GM12891 (cell line): ENCODE measurements at places on chromosomes 6 and 20.

- no peak for DNase-seq
Measured at GRCh38 chr6:45647341-45648261, 269.9 kb upstream of the SUPT3H start.

- DNase-seq: no peak
Measured at GRCh38 chr6:117989086-117989485, 82.0 kb downstream of the SLC35F1 start.

- no peak for DNase-seq
Measured at GRCh38 chr6:69555088-69555638, 241.6 kb downstream of the LMBRD1 start.

GRCh38 chr20:56157530-56158203 is 90.9 kb upstream of the MC3R start:
- no peak for DNase-seq

DNA sequence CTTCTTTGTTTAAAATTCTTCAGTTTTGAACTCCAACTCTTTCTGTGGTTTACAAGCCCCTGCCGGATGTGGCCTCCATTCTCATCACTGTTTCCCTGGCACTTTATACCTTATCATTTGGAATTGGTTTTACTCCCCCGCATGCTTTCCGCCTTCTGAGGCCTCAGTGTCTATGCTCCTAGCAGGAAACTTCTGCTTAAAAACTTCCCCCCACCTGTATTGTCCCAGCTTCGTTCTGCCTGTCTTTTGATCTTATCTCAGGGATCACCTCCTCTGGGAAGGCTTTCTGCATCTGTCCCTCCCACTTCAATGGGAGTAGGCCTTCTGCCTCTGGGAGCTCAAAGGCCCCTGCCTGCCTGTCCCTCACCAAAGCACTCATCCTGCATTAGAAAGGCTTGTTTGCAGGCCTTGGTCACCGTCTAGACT is 3.4 kb upstream of the ANGPT4 start:
- no peak for DNase-seq

DNA sequence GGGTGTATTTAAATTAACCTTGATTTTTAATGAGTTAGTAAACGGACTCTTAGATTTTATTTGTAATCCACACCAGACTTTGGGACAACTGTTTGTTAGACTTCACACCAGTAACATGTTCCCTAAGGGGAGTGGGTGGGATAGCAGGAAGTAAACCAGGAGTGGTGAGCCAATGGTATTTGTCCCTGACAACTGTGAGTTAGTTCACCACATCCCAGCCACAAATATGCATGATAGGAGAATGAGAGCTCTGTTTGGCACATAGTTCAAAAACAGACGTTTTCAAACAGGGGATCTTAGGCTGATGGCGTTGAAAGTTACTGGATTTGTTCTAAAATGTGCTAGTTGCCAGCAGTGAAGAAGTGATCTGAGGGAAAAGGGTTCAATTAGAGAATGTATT is 18.7 kb upstream of the COL10A1 start:
- DNase-seq: no peak
